Sigmoid colon (tissue), 7 donors: ENCODE measurements at places on chromosomes 12 and 14. TPM values are rescaled to one million over a fixed set of nuclear protein-coding genes. Genes with fewer than 3 reads are reported as not detected.

- H3K36me3 ChIP-seq: no peaks in the 10 kb centered on the region
- H3K27me3 ChIP-seq: no peaks in the 10 kb centered on the region
- no peaks in the 10 kb centered on the region for H3K4me1 ChIP-seq
Measured at GRCh38 chr12:76226397-76226796, 121.8 kb downstream of the BBS10 start.

DNA sequence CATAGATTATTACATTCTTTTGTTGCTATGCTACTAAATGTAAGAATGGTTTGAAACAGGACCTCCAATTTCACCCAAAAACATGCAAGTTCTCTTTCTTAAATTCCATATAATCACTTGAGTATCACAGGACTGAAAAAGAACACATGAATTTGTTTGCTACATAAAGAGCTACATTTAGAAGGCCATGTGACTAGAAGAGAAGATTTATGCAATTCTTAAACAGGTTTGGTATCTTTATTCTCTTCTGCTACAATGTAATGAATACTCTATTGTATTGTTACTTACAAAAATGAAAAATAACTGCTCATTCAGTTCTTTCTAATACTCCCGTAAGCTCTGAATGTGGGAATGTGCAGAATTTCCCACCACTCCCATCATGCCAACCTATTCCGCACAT is 9.3 kb downstream of the EPS8 start:
- peaks cover 54% of the 10 kb centered on the region for H3K4me1 ChIP-seq
- no peak for DNase-seq
- no peak overlapping the region for H3K27ac ChIP-seq
- H3K4me3 ChIP-seq: no peak overlapping the region
- no peaks in the 10 kb centered on the region for H3K27me3 ChIP-seq
- no peaks in the 10 kb centered on the region for H3K36me3 ChIP-seq

DNA sequence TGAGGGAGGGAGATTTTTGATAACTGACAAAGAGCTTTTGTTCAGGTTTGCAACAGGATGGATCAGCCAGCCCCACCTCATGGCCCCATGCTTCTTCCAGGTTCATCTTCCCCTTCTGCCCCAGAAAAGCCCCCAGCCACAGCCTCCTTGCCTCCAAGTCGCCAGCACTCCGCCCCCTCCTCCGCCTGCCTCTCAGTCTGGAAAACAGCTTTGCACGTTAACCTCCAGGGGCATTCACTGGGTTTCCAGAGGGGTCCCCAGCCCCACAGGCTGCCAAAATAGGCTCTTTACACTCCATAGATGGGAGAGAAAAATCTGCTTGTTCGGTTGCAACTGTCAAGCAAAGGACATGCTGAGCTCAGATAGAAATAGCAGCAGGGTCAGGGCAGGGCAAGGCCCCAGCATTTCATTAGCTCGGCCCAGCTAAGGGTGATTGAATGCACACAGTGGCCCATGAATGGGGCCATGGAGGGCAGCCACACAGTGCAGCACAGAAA is 253.6 kb downstream of the ZFP36L1 start:
- H3K27ac ChIP-seq: peak overlapping the region; percentile 17
- H3K4me3 ChIP-seq: no peak overlapping the region
- H3K27me3 ChIP-seq: no peaks in the 10 kb centered on the region

DNA sequence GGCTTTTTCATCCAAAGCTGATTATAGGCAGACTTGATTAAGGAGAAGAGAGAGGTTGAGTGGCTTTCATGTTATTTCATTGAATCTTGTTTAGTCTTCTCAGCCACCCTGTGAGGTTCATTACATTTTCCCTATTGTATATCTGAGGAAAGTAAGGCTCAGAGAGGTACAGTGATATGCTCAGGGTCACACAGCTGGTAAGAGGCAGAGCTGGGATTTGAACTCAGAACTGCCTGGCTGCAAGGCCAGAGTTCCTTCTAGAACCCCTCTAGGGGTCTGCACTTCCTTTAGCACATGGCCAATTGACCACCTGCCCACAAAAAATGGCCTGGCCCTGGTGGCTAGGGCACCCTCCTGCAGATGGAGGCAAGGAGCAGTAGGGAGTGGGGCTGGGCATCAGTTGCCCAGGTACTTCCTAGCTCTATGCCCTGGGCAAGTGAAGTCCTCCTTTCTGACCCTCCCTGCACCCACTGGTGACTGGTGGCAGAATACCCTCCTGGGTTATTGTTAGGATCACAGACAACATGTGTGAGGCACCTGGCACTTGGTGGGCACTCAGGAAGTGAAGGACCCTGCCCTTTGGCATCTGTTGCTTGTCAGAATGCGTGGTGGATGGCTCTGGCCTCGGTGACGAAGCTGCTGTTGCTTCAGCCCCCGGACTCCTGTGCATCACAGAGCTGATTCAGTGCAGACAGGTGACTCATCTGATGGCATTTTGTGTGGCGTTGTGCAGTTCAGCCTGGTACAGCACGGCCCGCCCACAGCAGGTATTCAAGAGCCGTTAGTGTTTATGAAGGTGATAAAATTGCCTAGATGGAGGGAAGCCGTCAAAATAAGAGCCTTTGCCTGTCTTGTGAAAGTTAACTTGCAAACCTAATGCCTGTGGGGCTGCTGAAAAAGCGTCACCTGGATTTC is 115.8 kb downstream of the SLC25A47 start:
- no peak overlapping the region for H3K27ac ChIP-seq
- H3K4me3 ChIP-seq: no peak overlapping the region
- no peaks in the 10 kb centered on the region for H3K27me3 ChIP-seq
- H3K36me3 ChIP-seq: no peaks in the 10 kb centered on the region

- no peak overlapping the region for H3K27ac ChIP-seq
- no peak overlapping the region for H3K4me3 ChIP-seq
- H3K36me3 ChIP-seq: no peaks in the 10 kb centered on the region
- DNase-seq: no peak
- H3K4me1 ChIP-seq: no peaks in the 10 kb centered on the region
- no peaks in the 10 kb centered on the region for H3K27me3 ChIP-seq
Measured at GRCh38 chr12:15936751-15937150, 25.6 kb downstream of the DERA start.

DNA sequence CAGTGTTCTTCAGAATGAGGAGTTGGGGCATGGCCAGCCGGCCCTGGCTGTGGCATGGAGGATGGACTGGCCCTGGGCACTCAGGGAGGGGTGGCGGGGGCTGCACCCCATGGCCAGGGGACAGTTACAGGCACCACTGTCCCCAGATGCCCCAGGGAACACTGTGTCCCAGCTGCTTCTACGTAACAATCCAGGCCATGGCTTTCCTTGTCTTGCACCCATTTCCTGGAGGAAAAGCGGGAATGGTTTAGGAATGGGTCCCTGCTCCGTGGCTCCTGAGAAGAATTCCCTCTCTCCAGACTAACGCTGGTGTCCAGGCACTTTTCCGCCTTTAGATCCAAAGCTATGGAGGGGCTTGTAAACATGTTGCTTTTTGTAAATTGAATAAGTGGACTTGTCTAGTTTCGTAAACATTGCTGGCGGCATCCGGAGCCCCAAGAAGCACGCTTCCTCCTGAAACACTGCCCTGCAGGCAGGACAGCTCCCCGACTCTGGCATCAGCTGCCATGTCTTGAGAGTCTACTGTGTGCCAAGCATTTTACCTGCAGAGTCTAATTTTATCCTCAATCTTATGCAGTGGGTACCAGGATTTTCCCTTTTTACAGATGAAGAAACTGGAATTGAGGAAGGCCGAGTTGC is 238.3 kb downstream of the SLC41A2 start:
- peak overlapping the region; percentile 14 for H3K4me3 ChIP-seq
- H3K4me1 ChIP-seq: peaks cover 47% of the 10 kb centered on the region
- DNase-seq: no peak
- H3K36me3 ChIP-seq: no peaks in the 10 kb centered on the region
- peak overlapping the region; percentile 54 for H3K27ac ChIP-seq

DNA sequence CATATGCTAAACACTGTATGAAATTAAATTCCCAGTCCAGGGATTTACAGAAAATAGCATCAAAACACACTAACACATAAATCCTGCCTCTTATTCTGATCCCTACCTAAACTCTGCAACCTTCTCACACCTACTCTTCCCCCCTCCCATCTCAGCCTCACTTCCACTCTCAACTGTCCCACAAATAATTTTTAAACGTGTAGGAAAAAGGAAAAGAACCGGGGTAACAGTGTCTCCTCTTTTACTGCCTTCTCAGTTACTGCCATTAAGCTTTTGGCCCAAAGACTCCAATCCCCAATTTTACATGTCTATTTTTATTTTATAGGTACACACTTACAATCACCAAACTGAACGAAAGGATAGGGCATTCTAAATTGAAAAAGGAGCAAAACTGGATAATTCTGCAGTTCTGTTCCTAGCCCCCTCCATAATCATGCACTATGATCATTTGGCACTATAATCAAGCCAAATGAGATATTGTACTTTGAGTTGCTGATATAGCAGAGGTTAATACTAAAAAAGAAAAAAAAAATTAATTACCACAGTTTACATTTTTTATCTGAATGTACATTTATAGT is 2.9 kb downstream of the DUSP16 start:
- peaks cover 37% of the 10 kb centered on the region for H3K4me1 ChIP-seq
- DNase-seq: no peak
- H3K27me3 ChIP-seq: no peaks in the 10 kb centered on the region
- H3K4me3 ChIP-seq: no peak overlapping the region
- no peaks in the 10 kb centered on the region for H3K36me3 ChIP-seq

- no peaks in the 10 kb centered on the region for H3K27me3 ChIP-seq
- no peak overlapping the region for H3K27ac ChIP-seq
- no peak for DNase-seq
- no peaks in the 10 kb centered on the region for H3K36me3 ChIP-seq
Measured at GRCh38 chr14:96486705-96487104, 15.5 kb upstream of the PAPOLA start.

DNA sequence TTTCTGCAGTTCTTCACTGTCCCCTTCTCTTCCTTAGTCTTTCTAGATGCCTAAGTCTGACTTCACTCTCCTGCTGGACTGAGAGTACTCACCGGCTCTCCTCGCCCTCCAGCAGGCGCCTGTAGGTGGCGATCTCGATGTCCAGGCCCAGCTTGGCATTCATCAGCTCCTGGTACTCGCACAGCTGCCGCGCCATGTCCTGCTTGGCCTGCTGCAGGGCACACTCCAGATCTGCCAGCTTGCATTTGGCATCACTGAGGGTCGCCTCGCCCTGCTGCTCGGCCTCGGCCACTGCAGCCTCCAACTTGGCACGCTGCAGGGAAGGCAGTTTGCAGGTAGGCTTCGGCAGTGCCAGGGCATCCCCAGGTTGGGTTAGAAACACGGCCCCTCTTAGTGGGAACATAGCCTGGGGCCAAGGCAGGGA is 5.2 kb downstream of the KRT84 start:
- no peaks in the 10 kb centered on the region for H3K27me3 ChIP-seq
- H3K4me3 ChIP-seq: no peak overlapping the region
- H3K36me3 ChIP-seq: no peaks in the 10 kb centered on the region
- H3K4me1 ChIP-seq: no peaks in the 10 kb centered on the region
- DNase-seq: no peak

DNA sequence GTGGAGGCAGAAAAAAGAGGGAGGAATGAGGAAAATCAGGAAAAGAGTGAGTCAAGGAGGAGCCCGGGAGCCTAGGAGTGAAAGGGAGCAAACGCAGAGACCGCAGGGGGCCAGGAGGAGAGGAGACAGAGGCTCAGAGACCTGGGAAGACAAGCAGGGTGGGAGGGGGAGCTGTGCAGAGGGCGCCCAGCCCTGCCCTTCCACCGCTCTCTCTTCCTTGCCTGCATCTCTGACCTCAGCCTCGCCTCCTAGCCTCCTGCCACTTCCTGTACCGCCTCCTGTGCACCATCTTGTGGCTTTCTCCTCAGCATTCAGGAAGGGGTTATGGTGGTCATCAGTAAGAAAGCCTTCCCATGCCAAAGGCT is 1.3 kb downstream of the CLSTN3 start:
- no peaks in the 10 kb centered on the region for H3K27me3 ChIP-seq
- no peaks in the 10 kb centered on the region for H3K36me3 ChIP-seq
- peak overlapping the region; percentile 59 for H3K27ac ChIP-seq
- H3K4me1 ChIP-seq: peaks cover 20% of the 10 kb centered on the region
- no peak overlapping the region for H3K4me3 ChIP-seq

Gene TSPAN11
- total RNA-seq: 18.9 TPM

Gene CD163
- total RNA-seq: 254 TPM

Gene TDRD9
- 3.2 TPM for total RNA-seq
